ENCODE measurements at places on chromosomes 4 and X. TPM values are rescaled to one million over a fixed set of nuclear protein-coding genes. Genes with fewer than 3 reads are reported as not detected.
A peak's percentile ranks its signal among the peaks of the same experiment; 100 is the strongest.

DNA sequence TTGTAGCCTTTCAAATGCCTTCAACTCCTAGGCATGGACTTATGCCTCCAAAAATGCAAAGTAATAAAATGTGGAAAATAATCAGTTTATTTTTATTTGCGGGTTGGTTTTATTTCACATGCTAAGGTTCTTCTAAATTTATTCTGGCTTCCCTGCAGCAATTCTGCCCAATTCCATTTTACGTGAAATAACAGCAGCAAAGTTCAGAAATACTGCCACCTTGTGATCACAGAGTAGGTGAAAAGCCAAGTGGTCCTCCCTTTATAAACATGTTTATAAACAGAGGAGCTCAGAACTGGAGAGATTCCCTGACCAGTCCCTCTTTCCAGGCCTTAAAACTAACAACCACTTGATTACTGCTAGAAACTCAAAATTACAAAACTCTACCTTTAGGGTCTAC, 14.7 kb upstream of the DCHS2 start:
- no peak overlapping the region for H3K4me3 ChIP-seq
- no peaks in the 10 kb centered on the region for H3K27me3 ChIP-seq
- no peak overlapping the region for H3K27ac ChIP-seq
- no peak for DNase-seq
- no peaks in the 10 kb centered on the region for H3K36me3 ChIP-seq
- no peaks in the 10 kb centered on the region for H3K4me1 ChIP-seq

- H3K36me3 ChIP-seq = no peaks in the 10 kb centered on the region
- no peak overlapping the region for H3K4me3 ChIP-seq
- H3K4me1 ChIP-seq = no peaks in the 10 kb centered on the region
- H3K27me3 ChIP-seq = no peaks in the 10 kb centered on the region
These were observed 1.5 kb downstream of the ADRA2C start for GRCh38 chr4:3767570-3768288.

GRCh38 chr4:6693231-6694176, at the start of gene S100P:
S100P (plus strand) TSS chr4:6693878; CDS start chr4:6693933, 55 bp downstream.
- no peak within 1 kb of the TSS for H3K4me3 ChIP-seq
- no peak within 1 kb of the TSS for H3K27ac ChIP-seq
- H3K36me3 ChIP-seq = no peaks in the 10 kb centered on the region
- no peaks in the 10 kb centered on the region for H3K27me3 ChIP-seq
- DNase-seq = no peak
- H3K4me1 ChIP-seq = no peaks in the 10 kb centered on the region

DNA sequence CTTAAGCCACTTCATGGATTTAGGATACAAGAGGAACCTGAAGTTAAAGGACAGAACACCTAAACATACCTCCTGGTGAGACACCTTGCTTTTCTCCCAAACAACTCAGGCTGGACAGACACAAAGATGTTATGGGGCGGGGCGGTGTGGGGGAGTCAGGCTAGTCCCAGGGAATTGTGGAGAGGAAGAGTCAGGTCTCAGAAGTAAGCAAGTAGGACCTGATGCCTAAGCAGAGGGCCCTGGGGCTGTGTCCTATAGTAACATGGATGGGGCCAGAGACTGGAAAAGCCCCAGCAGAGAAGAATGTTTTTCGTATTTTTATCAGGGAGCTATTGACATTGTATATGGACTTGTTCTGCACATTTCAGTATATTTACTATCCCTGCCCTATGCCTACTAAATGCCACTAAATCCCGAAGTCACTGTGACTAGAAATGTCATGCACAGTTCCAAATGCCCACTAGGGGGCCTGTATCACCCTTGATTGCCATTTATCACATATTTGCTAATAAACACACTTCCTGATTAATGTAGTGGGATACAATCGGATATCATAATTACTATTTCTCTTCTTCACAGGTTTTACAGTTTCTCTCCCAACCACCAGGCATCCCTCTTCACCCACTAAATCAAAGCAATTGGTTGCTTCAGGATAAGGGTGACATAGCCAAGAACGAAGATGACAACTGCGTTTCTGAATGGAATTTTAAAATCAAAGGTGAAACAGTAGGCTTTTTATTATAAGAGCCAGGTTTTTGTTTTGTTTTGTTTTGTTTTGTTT, 23.8 kb upstream of the ARHGAP10 start:
- no peak overlapping the region for H3K4me3 ChIP-seq
- no peak overlapping the region for H3K27ac ChIP-seq
- no peaks in the 10 kb centered on the region for H3K36me3 ChIP-seq
- H3K4me1 ChIP-seq = no peaks in the 10 kb centered on the region
- peak; percentile 53 for DNase-seq

Gene DUSP9
- not detected for total RNA-seq

Gene AP1S2
- 71.2 TPM for total RNA-seq

GRCh38 chr4:153198719-153199118, 5.5 kb upstream of the TRIM2 start:
- DNase-seq = no peak
- no peaks in the 10 kb centered on the region for H3K27me3 ChIP-seq
- H3K27ac ChIP-seq = no peak overlapping the region
- H3K4me1 ChIP-seq = no peaks in the 10 kb centered on the region
- H3K4me3 ChIP-seq = no peak overlapping the region
